Stimulated activated CD8-positive, alpha-beta memory T cell treated with anti-CD3 and anti-CD28 coated beads, Interleukin-7, amount 100 ng/mL, for 1 hour (primary cell): ENCODE measurements at places on chromosomes 1 and 21.

DNA sequence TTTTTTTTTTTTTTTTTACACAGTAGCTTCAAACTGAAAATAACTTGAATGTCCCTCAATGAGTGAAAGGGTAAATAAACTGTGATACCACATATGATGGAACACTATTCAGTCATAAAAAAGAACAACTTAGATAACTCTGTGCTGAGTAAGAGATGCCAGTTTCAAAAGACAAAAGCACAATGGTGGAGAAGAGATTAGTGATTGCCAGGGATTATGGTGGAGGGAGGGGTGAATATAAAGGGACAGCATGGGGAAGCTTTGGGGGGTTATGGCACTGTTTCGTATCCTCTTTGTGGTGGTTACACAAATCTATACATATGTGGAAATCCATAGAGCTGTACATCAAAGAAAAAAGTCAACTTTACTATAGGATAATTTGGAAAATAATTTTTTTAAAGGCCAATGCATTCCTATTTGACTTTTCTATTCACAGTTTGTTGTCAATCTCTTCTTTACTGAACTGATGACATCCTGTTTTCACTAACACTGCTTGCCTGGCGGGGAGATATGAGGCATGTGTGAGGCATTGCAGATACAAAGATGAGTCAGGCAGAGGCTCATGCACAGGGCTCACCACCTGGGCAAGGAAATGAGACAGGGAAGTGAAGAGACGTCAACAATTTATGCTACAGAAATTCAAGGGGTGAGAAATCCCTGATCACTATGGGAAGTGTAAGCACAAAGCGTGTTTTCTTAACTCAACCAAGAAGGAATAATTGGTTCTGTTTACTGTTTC is 302.7 kb downstream of the DUSP10 start:
- DNase-seq, result no peak

- no peak for DNase-seq
Observed at GRCh38 chr1:85952460-85952859, 204.1 kb downstream of the COL24A1 start.

DNA sequence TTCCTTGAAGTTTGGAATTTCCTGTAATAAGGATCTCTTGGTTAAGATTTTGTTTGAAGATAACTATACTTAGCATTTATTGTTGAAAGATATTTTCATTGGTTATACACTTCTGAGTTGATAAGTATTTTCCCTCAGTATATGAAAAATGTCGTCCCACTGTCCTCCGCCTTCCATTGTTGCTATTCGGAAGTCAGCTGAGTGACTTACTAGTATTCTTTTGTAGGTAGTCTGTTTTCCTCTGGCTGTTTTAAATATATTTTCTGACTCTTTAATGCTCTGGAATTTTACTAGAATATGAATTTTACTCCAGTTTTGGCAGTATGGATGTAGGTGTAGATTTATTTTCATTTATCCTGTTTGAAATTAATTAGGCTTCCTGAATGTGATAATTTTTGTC is 498.7 kb upstream of the NFIA start:
- no peak for DNase-seq

- no peak for DNase-seq
Observed at GRCh38 chr1:57411262-57411661, 12.6 kb downstream of the DAB1 start.

DNA sequence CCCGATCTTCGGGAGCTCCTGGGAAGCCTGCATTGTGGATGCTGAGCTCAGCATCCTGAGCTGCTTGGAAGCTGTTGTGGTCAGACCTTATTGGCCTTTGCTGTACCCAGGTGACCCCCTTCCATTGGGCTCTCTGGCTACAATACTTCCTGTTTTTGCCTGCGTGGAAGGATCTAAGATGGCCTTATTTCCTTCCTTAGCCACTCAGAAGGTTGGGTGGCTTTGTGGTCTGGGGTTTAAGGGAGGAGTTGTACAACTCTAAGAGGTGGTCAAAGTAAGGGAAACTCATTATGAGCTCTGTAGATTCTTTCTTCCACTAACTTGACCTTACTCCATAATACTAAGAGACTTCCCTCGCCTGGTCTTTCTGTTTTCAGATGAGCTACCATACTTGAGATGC is 17.7 kb downstream of the PFKFB2 start:
- DNase-seq, result no peak

DNA sequence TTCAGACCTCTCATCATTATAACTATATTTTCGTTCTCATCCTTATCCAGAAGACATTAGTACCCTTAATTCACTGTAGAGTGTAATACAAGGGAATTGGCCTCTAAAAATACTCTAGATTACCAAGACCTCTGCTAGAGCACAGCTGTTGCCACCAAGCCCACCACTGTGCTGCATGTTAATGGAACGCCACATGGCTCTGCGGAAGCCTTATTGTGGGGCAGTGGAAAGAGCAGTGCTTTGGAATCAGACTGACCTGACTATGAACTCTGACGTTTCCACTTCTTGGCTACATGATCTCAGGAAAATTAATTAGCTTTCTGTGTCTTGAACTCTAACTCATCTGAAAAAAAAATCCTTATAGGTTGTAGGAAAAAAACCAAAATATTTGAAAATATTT is 222.1 kb downstream of the LMX1A start:
- DNase-seq, result no peak

GRCh38 chr1:56433056-56433577 is 146.2 kb downstream of the PLPP3 start:
- no peak for DNase-seq
